Activated T-cell treated with anti-CD3 and anti-CD28 coated beads, Interleukin-2, amount 50 U/mL, for 24 hours (primary cell): ENCODE measurements at places on chromosomes 2 and 18.

- no peak for DNase-seq
Measured at GRCh38 chr2:8767324-8767723, 70.1 kb downstream of the KIDINS220 start.

DNA sequence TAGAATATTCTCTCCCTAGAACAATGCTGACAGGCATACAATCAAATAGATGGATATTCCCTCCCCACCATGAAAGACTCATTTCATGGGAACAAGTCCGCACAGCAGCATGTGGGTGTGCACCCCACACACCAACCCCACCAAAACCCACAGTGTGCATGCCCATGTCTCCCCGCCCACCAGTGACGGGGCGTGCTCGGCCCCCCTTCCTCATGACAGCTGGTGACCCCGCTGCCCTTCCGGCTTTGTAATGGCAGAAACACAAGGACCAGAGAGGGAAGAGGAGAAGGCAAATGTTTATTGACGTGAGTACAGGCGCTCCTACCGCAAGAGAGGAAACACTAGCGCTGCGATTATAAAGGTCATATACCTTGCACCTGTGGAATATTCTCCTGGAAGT is 30.8 kb upstream of the ODC1 start:
- no peak for DNase-seq

- no peak for DNase-seq
Measured at GRCh38 chr18:75159646-75160356, 49.1 kb downstream of the PTGR3 start.

DNA sequence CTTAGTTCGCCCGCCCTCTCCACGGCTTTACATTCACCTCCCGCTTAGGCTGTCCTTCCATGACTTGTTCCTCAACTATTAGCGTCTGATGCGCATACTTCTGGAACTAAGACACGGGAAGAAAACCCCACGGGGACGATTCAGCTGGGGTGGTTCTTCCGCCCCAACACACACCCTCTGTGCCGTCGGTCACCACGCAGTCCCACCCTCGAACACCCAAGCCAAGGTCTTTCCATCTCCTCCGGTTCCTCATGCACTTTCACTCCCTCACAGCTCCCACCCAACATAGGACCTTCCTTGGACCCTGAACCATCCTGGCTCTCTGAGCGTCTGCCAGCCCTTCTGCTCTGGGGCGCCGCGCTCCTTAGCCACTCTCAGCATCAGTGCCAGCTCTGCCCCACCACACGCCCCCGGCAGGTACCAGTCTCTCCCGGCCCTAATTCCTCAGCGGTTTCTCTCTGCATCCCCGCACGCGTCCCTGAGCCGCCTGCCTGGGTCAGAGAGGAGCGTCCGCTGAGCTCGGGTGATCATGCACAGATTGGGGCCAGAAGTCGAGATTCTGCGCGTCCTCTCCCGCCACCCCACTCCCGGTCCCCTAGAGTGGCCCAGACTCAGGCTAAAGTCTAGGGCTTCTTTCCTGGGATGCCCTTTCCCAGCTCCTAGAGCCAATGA is 522 bp upstream of the SRD5A2 start:
- DNase-seq: no peak
